ENCODE measurements at places on chromosomes 3 and 15.

DNA sequence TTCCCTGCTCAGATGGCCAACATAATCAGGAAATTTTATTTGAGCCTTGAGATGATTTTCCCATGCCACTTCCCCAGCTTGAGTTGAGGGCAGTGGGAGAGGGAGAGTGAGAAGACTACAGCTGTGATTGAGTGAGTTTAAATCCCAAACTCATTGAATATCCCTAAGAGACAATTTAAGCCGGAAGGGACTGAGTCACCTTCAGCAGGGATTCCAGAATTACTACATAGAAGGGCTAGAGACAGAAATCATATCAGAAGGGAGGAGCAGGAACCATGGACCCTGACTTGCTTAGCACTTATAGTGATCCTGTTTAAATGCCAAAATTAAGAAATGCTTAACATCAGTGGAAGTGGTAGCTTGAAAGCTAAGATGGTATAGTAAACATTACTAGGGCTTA, 312.2 kb upstream of the SLCO3A1 start:
- no peak for DNase-seq

GRCh38 chr3:134939978-134940377, 144.9 kb downstream of the EPHB1 start:
- no peak for DNase-seq

DNA sequence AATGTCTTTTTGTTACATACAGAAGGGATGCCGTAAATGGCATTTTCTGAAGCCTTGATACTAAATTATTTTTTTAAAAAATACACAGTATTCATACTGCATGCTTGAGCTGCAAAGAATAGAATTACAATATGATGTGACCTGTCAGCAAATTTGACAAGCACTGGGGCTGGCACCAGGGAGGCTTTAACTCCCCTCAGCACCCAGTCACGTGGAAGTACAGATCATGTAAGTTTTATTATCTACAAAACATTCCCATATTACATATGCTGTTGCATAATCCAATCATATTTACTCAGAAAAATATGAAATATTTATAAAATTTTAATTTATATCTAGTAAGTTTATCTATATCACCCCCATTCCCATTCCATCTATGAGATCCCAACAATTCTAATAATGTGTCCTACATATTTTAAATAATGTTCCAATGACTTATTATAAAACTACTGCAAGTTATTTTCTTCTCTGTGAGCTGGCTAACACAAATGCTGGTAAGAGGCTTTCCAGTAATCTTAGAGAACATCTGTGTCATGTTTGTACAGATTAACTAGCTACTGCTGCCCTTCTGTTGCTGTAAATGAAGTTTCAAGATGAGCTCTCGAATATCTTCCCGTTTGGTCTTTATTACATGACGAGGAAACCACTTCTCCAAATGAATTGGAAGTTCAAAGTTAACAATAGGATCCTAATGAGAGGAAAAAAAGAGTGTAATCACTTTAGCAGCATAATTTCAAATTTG, 5.2 kb upstream of the IMPG2 start:
- no peak for DNase-seq

DNA sequence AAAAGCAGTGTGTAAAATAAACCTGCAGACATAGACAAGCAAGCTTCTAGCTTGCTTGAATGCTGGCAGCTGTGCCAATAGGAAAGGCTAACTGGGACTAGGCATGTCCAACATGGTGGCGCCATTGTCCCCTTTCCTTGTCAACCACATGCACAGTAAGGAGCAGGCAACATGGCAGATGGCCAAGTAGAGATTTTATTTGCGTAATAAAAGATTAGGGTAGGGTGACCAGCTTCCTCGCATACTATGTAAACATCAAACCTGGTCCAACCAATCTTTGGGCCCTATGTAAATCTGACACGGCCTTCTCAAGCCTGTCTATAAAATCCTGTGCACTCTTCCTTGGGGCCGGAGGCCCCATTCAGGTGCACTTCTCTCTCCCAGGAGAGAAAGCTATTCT, 575.4 kb upstream of the GOLIM4 start:
- DNase-seq, result no peak

- DNase-seq, result peak; percentile 58
These were observed 172.4 kb downstream of the DCLK3 start for GRCh38 chr3:36591959-36592358.

GRCh38 chr15:22974745-22975144, 5.4 kb downstream of the CYFIP1 start:
- no peak for DNase-seq

GRCh38 chr3:53190659-53191058, 29.6 kb downstream of the PRKCD start:
- DNase-seq, result no peak

- peak; percentile 85 for DNase-seq
These were observed 15.3 kb upstream of the PTPN23 start for GRCh38 chr3:47365213-47366153.

GRCh38 chr15:38503496-38503895, 49.6 kb downstream of the FAM98B start:
- no peak for DNase-seq

DNA sequence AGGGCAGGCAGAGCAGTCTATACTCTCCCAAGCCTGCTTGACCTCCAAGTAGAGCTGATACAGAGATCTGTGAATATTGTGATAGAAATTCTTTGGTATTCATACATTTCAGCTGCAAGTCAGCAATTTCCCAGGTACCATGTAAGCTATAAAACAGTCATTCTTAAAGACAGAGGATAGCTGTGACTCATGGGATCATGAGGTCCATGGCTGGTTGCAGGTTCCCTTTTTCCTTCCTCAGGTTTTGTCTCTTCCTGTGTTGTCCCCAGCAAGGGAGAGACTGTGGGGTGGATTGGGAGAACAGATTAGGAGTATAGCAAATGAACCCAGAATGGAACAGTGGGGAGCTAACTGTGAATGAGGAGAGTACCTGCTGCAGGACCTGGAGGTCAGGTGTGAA, 5.4 kb upstream of the P4HTM start:
- no peak for DNase-seq

- DNase-seq, result no peak
These were observed 48.9 kb upstream of the SLC7A14 start for GRCh38 chr3:170634663-170635384.

- DNase-seq, result no peak
These were observed 103.0 kb upstream of the RPL32 start for GRCh38 chr3:12944413-12944812.

DNA sequence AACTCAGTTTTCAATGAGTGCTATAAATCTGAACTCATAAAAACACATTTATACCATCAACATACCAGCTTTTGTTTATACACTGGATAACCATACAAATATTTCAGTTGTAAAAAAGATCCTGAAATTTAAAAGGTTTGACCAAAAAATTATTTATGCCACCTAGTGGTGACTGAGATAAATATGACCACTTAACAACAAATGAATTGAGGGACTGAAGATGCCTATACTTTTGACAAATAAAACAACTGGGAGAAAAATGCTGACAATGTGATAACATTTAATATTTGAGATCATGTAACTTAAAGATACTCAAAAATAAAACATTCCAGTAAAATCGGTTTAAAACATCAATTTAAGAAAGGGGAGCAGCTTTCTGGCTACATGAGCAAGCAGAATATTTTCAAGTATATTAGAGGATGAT, 30.4 kb downstream of the ATG3 start:
- peak; percentile 40 for DNase-seq

DNA sequence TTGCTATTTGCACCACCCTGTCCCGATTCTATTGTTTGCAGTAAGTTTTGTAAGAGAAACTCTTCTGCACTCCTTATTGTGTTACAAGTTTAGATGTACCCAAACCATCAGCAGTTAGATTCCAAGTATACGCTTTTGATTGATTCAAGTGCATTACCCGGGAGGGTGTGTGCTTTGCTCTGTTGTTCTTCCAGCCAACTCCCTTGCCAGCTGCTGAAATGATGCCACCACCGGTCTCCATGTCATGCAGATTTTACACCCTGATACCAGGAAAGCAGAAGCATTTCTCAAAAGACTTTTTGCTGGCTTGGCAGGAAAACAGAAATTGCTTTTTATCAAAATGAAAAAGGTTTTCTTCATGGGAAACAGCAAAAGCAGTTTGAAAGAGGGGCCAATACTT, 1006.6 kb upstream of the CFAP20DC start:
- DNase-seq, result no peak

DNA sequence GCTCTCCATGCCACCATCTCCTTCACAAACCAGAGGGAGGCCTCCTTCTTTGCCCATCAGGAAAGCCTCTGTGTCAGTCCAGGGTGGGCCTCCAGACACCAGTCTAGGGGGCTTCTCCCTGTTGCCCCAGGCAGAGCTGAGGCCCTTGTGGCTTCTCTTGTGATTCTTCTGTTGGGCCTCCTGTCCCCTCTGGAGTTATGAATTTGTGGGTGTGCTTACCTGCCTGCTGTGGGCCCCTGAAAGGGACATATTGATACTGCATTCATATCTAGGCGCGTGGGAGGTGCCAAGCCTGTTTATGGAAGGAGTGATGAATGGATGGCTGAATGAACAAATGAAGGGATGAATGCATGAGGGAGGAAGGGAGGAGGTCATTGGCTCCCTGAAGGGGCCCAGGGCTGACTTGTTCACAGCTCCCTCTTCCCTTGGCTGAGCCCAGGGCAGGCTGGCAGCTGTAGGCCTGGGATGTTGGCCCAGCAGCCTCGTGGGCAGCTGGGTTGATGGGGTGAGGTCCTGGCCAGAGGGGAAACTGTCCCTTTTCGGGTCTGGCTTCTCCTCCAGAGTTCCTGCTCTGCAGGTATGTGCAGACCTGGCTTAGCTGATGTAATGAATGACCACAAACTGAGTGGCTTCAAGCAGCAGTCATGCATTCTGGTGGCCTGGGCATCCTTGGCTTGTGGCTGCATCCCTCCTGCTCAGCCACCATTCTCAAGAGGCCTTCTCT, 195.4 kb downstream of the GOLGA6L6 start:
- no peak for DNase-seq

- no peak for DNase-seq
These were observed 312.3 kb downstream of the EPHA3 start for GRCh38 chr3:89419647-89420241.

- DNase-seq, result peak; percentile 46
These were observed 34.9 kb downstream of the PRKCD start for GRCh38 chr3:53195602-53196574.

DNA sequence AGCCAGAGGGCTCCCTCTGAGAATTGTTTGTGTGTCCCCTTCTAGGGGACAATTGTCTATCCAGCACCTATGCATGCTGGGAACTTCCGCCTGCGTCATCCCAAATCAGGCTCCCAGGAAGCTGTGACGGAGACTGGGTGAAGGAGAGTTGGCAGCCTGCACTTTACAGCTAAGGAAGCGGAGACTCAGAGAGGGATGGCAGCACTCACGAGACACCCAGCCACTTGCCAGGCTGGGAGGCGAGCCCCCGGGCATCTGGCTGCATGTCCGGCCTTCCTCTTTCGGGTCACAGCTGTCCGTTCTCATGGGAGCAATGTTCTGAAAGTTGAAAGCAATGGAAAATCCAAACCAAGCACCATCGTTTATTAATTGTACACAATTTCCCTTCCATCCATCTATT, 45.5 kb upstream of the SLC6A11 start:
- no peak for DNase-seq

- DNase-seq, result no peak
These were observed 21.8 kb downstream of the EMC7 start for GRCh38 chr15:34079904-34080303.

- DNase-seq, result peak; percentile 16
These were observed 161.2 kb downstream of the MINAR1 start for GRCh38 chr15:79593119-79593869.

GRCh38 chr3:31581660-31582059, 48.9 kb downstream of the STT3B start:
- DNase-seq, result peak; percentile 23

DNA sequence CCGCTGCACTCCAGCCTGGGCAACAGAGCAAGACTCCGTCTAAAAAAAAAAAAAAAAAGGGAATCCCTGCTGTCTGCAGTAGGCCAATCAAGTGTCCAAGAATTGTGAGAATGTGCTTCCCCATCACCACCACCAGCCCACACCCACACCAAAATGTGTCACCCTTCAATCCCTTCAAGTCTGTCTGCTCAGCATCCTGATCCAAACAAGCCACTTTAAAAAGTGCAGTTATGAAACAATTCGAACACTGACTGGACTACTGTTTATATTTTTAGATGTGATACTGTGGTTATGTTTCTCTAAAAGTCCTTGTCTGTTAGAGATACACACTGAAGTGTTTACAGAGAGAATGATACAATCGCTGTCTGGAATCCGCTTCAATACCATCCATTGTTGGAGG, 78.1 kb upstream of the CGNL1 start:
- peak; percentile 53 for DNase-seq

GRCh38 chr3:56291244-56291680, 177.0 kb downstream of the ERC2 start:
- no peak for DNase-seq

DNA sequence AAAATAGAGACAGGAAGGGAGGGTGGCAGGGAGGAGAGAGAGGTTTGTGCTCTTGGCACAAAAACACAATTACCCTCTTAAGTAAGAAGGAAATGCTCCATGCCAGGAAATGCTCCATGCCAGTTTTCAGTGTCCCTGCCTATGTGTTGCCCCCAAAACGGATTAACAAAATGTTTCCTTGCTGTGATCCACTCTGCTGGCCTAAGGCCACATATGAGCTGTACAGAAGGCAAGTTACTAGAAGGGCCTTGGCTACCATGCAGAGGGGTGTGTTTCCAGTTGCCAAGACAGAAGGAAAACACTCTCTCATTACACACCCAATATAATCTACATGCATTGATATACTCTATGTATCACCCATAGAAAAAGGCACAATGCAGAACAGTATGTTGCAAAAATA, 98.2 kb upstream of the PTPRG start:
- DNase-seq, result no peak

DNA sequence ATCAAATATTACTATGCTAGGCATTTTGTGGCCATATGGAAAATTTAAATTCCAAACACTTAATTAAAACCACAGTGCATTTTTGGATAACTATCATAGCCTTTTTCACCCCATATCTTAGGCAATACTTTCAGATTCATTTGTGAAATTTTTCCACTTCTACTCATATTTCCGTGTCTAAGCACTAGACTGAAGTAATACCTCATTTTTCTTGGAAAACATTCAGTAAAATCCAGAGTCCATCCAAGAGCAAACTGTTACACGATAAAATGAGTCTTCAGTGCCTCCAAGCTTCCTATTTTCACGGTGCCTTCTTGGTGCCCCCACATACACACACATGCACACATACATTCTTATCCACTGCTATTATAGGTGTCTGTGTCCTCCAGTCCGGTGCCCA, 845.9 kb downstream of the TBL1XR1 start:
- peak; percentile 84 for DNase-seq

DNA sequence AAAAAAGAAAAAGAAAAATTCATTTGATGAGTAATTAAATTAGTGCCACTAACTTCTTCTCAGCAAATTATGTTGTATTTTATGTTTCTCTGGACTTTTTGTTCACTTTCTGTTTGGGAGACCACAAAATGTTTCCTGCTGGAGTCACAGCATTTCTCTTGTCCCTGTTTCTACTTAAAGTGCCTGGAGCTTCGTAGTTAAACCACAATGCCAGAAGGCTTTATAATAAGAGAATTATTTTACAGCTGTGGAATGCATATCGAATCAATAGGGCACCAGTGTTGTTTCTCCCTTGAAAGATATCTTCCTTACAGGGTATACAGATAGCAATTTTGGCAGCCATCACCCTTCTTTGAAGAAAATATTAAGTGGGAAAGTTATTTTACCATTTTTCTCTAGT, 3.2 kb downstream of the DTWD1 start:
- DNase-seq, result peak; percentile 96

- DNase-seq, result peak; percentile 92
These were observed 6.1 kb upstream of the DUSP7 start for GRCh38 chr3:52062505-52062904.

GRCh38 chr15:48532946-48533345, 112.6 kb downstream of the FBN1 start:
- DNase-seq, result peak; percentile 31
